ENCODE measurements at places on chromosomes 3 and 15.

DNA sequence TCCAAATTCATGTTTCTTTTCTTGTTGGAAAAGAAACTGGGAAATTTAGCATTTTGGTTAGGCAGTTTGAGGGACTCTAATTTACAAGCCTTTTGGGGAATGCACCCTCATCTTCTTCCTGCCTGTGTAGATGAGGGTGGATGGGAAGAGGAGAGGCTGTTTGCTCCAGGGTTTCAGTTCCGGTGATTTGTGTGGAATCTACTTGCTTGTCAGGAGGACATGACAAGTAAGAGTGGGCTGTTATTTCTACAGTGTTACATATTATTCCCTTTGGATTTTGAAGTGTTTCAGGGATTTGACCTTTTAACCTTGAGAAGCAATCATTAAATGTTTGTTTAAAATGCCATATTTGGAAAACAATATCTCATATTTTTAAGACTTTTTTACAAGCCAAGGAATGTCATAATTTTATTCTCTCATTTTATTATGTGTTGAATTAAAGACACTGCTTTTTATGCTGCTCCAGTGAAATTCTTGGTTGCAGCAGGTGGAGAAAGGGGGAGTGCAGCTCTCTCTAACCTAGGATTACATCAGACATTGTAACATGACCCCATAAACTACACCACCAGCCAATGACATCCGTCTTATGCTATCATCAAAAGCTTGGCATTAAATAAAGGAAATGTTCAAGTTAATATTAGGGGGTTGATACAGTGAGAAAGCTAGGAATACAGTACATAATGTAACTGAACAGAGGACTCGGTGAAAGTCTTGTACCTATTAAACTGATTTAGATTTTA is 30.2 kb downstream of the PLAAT1 start:
- no peak for DNase-seq

DNA sequence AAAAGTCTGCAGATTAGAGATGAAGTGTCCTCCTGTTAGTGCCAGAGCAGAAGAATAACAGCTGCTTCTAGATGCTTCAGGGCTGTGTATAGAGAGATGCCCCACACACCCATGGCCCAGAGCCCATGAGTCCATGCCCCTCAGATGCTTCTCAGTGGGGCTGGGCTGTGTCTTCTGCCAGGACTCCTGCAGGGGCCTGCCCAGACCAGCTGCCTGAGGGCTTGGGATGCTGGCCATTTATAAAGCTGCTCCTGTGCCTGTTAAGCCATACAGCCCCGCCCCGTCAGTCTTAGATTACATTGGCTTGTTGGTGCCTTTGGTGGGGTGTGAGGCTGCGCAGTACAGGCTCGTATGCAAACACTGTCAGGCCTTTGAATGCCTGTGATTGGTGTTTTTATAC is 318.0 kb upstream of the CTDSPL start:
- DNase-seq = no peak

DNA sequence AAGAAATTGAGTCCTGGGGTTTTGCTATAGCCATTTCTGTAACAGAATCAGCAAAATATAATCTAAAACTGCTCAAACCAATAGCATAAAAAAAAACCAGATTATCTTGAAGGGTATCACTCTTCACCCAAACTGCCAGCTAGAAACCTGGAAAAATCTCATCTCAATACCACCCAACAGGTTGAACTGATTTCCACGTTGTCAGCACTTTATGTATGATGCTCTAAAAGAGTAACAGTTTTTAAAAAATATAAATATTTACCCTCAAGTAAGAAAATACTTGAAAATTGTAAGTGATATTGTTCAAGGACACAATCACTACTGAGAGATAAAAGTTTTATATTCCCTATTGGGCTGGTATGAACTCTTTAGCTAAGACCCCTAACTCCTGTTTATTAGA is 451.3 kb downstream of the EPHA3 start:
- DNase-seq = no peak

DNA sequence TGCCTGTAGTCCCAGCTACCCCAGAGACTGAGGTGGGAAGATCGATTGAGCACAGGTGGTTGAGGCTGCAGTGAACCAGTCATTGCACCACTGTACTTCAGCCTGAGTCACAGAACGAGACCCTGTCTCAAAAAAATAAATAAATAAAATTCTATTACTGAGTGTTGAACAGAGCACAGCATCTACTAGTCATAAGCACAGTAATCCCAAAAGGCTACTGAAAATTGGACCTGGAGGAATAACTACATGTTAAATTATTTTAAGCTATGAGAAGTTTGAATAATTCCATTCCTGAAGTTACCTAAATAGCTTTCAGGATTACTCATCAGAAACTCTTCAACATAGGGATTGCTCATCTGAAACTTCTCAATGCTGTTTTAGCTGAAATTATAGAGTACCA is 43.4 kb downstream of the ARMC8 start:
- DNase-seq = no peak

All from SHP77 (cell line).